ENCODE measurements at places on chromosomes 1 and 21.

GRCh38 chr1:9294910-9295636, 2.4 kb downstream of the SPSB1 start:
- DNase-seq, result no peak

GRCh38 chr1:234960722-234961455, 167.7 kb downstream of the TOMM20 start:
- no peak for DNase-seq

DNA sequence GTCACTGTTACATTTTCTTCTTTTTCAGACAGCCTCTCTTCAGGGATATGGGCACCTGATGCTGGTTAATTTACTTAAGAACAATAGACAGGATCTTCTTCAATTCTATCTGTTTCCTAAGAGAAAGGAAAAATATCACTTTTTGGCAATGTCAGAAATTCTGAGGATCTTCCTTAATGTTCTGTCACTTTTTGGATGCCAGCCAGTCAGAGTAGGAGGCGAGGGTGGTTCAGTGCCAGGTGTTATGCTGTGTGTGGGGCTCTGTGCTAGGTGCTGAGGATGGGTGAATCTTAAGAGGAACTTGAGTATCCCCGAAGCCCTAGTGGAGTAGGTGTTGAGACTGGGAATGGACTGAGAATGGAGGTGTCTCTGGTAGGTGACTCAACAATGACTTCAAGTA, 133.5 kb downstream of the UCK2 start:
- no peak for DNase-seq

DNA sequence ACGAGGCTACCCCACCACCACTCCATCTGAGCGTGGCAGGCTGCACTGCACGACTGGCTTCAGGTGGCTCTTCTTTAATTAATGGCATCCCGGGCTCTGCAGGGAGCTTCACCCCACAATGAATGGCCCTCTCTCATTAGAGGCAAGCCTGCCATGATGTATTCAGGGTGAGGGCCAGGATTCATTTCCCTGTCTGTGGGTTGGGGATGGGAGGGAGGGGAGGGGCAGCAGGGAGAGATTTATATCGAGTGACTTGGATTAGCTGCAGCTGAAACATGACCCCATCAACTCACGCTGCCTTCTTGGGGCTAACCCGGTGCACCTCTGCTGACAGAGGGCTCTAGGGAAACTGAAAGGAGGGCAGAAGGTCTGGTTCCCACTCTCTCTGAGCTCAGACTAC, 54.2 kb downstream of the ERI3 start:
- no peak for DNase-seq

GRCh38 chr1:74504933-74505512, 7.4 kb downstream of the LRRC53 start:
- no peak for DNase-seq

DNA sequence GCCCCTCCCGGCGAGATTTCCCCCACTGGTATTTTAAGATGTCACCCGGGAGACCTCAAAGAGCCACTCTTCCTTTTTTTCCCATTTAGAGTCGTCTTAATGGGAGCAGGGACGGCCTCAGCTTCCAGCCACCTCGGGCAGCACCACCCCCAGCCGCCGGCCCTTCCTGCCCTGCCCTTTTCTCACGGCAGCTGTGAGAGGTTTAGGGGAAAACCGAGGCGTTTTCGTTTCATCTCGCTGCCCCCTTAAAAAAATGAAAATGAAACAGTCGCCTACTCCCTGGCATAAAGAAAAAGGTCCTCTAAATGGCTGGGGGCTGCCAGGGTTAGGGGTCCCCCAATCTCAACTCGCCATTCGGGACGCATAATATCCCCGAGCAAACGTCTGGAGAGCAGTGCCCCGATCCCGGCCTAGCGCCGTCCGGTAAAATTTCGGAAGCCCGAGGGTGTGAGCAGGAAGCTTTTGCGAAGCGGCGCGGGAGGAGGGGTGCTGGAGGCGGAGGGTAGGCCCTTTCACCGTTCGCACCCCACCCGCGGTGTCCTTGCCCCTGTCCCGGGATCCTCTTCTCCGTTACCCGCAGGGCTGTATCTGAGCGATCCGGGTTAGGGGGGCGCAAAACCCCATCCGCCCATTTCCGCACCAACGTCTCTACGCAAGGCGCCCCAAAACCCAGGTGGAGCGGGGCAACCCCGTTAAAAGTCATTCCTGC, 1.2 kb downstream of the RUNX3 start:
- DNase-seq, result peak; percentile 42

DNA sequence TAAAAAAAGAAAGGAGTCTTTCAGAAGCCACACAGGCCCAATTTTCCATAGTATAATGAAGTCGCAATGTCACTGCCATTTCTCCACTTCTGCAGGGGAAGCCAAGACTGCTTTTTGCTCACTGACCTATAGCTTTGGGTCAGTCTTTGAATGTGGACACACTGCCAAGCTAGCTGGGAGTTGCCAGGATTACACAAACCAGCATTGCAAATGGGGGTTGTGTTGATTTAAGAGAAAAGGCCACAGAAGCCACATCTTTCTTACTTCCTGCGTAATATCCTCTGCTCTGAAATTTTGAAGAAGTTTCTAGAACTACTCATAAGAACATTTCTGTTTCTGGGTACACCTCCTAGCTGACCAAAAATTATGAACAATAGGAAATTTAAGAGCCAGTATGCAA, 45.8 kb upstream of the SAMSN1 start:
- DNase-seq, result no peak

GRCh38 chr1:21961799-21962198, 15.0 kb upstream of the CELA3B start:
- no peak for DNase-seq

GRCh38 chr1:147611586-147611985, 58.7 kb downstream of the ACP6 start:
- no peak for DNase-seq

DNA sequence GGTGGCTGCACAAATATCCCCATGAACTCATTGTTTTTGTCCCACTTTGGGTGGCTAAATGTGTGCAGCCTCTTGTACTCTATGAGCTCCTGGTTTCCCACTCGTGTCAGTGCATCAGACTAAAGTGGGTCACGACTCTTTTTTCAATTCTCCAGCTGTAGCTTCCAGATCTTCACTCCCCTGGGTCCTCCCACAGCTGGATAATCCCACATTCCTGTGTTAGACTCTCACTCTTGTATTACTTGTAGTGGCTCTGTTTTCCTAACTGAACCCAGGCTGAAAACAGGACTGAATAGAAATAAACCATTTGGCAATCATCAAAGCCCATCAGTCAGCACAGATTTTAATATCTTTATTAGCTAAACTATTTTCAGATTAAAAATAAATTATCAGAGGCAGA, 60.4 kb downstream of the UBE2U start:
- DNase-seq, result no peak

DNA sequence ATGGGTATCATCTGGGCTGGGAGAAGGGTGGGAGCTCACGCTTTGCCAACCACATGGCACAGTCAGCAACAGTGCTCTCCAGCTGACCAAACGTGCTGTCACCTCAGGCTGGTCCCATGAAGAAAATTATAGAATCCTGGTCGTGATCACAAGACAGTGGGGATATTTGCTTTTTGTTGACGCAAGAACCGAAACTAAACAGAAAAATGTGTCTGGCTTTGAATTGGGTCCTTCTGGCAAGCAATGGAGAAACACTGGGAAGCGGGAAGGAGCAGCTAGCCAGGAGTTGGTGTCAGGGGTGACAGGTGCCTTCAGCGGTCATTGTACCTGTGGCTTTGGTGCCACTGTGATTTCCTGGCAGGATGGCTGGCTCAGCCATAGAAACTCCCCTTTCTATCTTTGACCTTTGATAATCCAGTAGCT, 304.8 kb downstream of the PAPPA2 start:
- DNase-seq, result no peak

GRCh38 chr1:58608945-58609344, 31.9 kb upstream of the TACSTD2 start:
- no peak for DNase-seq

DNA sequence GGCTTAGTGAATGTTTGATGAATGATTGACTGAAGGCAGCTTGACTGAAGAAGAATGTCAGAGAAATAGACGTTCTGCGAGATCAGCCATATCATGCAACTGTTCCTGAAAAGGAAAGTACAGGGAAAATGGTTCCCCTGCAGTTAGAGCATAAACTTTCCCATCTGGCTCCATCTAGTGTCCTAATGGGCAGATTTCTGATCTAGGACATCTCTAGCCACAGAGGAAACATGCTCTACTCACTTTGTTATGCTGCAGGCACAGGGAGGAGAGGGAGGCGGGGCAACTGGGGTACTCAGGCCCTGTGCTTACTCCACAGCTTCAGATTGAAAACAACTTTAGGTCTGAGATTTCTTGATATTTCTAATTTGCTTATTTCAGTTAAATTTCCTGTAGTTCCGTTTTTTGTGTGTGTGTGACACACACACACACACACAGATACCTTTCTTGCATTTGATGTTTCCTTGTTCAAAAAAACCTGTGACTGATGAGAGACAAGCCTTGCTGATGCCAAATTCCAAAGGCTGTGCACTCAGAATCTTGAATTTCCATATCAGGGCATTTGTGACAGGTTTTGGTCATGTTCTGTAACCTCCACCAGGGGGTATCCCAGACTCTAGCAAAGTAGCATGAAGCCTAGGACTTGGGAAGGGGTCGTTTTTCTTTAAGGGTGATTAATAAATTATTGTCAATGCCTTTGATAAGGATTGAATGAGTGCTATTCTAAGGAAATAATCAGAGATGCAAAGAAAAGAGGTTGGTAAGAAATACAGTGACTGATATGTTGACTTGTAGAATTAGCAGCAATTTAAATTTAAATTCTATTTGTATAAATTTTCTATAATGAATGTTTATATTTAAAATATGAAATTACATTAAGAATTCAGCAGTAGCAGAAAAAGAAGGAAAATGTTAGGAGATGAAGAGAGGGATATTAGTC, 139.7 kb upstream of the BEND5 start:
- no peak for DNase-seq

GRCh38 chr1:68051475-68051874, 1.0 kb upstream of the DIRAS3 start:
- DNase-seq, result no peak

DNA sequence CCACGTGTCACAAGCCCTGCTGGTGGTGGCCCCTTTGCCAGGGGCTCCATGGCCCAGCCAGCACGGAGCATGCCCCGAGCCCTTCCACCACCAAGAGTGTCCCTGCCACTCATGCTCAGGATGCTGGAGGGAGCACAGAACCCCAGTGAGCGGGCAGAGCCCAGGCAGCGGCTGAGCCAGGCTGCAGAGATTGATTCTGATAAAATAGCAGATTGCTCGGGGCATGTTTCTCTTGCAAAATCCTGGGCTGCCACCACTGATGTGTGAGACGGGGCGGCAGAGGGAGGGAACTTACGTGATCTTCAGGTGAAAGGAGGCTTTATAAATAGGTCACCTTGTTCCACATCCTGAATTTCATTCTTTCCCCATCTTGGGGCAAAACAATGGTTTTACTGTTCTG, 53.2 kb downstream of the SPSB1 start:
- no peak for DNase-seq

GRCh38 chr21:36087362-36088138, 17.7 kb downstream of the CBR1 start:
- DNase-seq, result no peak

Measured in activated T-cell treated with anti-CD3 and anti-CD28 coated beads for 4 hours (primary cell).